ENCODE measurements at places on chromosomes 1 and 21. TPM values are rescaled to one million over a fixed set of nuclear protein-coding genes. Genes with fewer than 3 reads are reported as not detected.

The VSIG8 gene
- not detected for polyA plus RNA-seq

The IGSF9 gene
- polyA plus RNA-seq: 0.28 TPM

The KCNA3 gene
- polyA plus RNA-seq: 0.15 TPM

The CELF3 gene
- 1.2 TPM for polyA plus RNA-seq

The PADI1 gene
- polyA plus RNA-seq: 0.47 TPM

The DEPDC1 gene
- 7.1 TPM for polyA plus RNA-seq

The TMEM52 gene
- 91.6 TPM for polyA plus RNA-seq

The ADCY10 gene
- 0.18 TPM for polyA plus RNA-seq

The OR2G6 gene
- polyA plus RNA-seq: not detected

The FGR gene
- polyA plus RNA-seq: 1.4 TPM

The AKNAD1 gene
- 2.2 TPM for polyA plus RNA-seq

The MXRA8 gene
- polyA plus RNA-seq: 65.2 TPM

The NR5A2 gene
- 1.7 TPM for polyA plus RNA-seq

The SLAMF7 gene
- polyA plus RNA-seq: 0.46 TPM

The CD1B gene
- not detected for polyA plus RNA-seq

The TSPAN1 gene
- polyA plus RNA-seq: 0.54 TPM

The SPATA1 gene
- polyA plus RNA-seq: 1.9 TPM

The F5 gene
- polyA plus RNA-seq: 0.11 TPM

The GJA4 gene
- polyA plus RNA-seq: 35.0 TPM

The NBPF12 gene
- 13.1 TPM for polyA plus RNA-seq

The CGN gene
- 0.52 TPM for polyA plus RNA-seq

The OR2T11 gene
- polyA plus RNA-seq: not detected

The OR2AK2 gene
- not detected for polyA plus RNA-seq

The SCMH1 gene
- polyA plus RNA-seq: 35.8 TPM

The FCRL5 gene
- polyA plus RNA-seq: 0.05 TPM

The MLLT11 gene
- polyA plus RNA-seq: 10.4 TPM

The ACKR1 gene
- 3.0 TPM for polyA plus RNA-seq

The LIN28A gene
- polyA plus RNA-seq: not detected

The LYPD8 gene
- polyA plus RNA-seq: not detected

The FBXO28 gene
- polyA plus RNA-seq: 16.5 TPM

The SLC44A5 gene
- polyA plus RNA-seq: 0.30 TPM

The KLF17 gene
- 0.13 TPM for polyA plus RNA-seq

The PCP4L1 gene
- polyA plus RNA-seq: 0.38 TPM

The SV2A gene
- 3.1 TPM for polyA plus RNA-seq

The NBPF6 gene
- polyA plus RNA-seq: not detected

The CCT3 gene
- 266 TPM for polyA plus RNA-seq

The AK5 gene
- polyA plus RNA-seq: 5.8 TPM

The GUCA2A gene
- polyA plus RNA-seq: not detected

The ZSWIM5 gene
- polyA plus RNA-seq: 0.57 TPM

The CRNN gene
- polyA plus RNA-seq: not detected

The DBT gene
- 10.9 TPM for polyA plus RNA-seq

Data from forelimb muscle (tissue), 1 donor.